ENCODE measurements at places on chromosomes 1 and 21.
A peak's percentile ranks its signal among the peaks of the same experiment; 100 is the strongest.

DNA sequence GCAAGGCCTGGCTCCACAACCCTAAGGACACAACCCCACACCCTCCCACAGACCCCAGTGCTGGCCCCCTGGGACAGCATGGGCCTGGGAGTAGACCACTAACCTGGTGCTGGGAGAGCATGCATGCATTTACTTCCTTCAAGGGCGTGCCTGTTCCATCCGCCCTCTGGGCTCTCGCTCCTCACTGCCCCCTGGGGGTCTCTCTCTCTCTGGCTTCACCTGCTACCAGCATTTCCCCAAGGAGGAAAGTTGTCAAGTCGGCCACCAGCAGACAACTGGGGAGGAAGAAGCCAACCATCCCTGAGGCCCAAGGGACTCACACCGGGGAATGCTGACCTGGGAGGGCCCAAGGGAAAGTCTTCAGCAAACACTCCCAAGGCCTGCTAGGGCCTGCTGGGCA is 6.5 kb downstream of the LRP8 start:
- DNase-seq, result no peak

- DNase-seq, result peak; percentile 25
Measured at GRCh38 chr21:35616090-35616489, 444.2 kb downstream of the SETD4 start.

- peak; percentile 28 for DNase-seq
Measured at GRCh38 chr1:111669268-111669667, 49.7 kb downstream of the RAP1A start.

DNA sequence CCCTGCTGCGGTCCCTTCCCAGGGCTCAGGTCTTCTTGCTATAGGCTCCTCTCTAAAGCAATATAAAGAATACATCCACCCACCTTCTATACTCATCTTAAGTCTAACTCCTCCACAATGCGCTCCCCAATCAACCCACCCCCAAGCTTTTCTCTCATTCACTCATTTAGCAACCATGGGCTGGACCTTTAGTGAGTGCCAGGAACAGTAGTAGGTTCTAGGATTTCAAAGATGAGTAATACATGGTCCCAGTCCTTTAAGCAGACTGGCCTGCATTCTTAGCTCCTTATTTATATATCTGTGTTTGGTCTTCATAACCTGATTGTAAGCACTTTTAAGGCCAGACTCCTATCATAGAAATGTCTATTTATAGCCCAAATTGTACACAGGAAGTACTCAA is 5.9 kb downstream of the CAMK1G start:
- peak; percentile 38 for DNase-seq

DNA sequence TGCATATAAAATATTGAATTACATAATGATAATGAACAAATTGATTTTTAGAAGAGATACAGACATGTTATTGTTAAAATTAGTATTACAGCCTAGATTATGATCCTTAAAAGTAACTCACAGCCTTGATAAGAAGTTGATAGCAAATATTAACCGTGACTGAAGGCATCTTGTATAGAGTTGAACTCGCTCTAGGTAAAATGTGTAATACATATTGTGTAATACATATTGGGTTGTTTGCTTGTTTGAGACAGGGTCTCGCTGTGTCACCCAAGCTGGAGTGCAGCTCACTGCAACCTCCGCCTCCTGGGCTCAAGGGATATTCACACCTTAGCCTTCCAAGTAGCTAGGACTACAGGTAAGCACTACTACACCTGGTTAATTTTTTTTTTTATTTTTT is 269.9 kb downstream of the BRINP3 start:
- no peak for DNase-seq

DNA sequence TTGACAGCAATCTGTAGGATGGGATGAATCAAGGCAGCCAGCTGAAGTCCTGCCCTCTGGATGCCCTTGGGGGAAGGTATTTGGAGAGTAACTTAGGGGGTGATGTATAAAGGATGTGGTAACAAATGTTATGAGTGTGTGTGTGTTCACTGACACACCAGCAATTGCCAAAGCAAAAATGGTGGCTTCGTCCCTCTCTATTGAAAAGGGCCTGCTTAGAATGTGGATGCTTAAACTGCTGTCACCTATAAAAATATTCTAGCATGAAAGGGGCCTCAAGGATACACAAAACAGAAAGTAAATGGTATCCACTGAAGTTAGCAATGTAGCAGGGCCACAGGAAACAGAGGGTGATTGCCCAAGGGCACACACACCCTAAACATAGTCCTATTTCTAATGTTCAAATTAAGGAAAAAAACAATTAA is 15.1 kb upstream of the AIM2 start:
- no peak for DNase-seq

- DNase-seq, result no peak
Measured at GRCh38 chr1:32761253-32761877, 55.8 kb downstream of the YARS1 start.

- DNase-seq, result no peak
Measured at GRCh38 chr1:12764016-12764415, 9.5 kb upstream of the PRAMEF12 start.

All from AG08396 (cell line).